CD4-positive, alpha-beta T cell treated with Interleukin-17A for 1 hour (primary cell): ENCODE measurements at places on chromosomes 1 and 21.

DNA sequence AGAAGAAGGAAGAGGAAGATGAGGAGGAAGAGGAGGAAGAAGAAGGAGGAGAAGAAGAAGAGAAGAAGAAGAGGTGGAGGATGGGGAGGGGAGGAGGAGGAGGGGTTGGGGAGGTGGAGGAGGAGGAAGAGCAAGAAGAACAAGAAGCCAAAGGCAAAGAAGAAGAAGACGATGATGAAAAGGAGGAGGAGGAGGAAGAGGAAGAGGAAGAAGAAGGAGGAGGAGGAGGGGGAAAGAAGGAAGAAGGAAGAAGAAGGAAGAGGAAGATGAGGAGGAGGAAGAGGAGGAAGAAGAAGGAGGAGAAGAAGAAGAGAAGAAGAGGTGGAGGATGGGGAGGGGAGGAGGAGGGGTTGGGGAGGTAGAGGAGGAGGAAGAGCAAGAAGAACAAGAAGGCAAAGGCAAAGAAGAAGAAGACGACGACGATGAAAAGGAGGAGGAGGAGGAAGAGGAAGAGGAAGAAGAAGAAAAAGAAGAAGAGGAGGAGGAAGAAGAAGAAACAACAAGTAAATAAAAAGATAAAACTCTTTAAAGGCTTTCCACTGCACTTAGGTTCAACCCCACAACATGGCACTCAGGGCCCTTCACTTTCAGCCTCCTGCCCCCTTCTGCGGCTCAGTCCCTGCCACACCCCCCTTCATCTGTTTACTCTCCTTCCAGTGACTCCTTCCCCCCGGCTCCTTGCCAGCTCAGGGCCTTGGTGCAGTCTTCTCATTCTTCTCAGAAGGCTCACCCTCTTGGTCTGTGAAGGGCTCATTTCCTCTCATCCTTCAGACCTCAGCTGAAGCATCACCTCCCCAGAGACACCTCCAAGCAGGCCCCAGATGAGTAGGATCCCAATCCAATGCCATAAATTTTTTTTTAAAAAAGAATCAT lies 114.0 kb downstream of the KCNN3 start:
- no peak for DNase-seq

GRCh38 chr1:97573553-97573952 lies 347.3 kb downstream of the DPYD start:
- DNase-seq = no peak

GRCh38 chr1:162976628-162977027 lies 92.5 kb upstream of the RGS4 start:
- no peak for DNase-seq

DNA sequence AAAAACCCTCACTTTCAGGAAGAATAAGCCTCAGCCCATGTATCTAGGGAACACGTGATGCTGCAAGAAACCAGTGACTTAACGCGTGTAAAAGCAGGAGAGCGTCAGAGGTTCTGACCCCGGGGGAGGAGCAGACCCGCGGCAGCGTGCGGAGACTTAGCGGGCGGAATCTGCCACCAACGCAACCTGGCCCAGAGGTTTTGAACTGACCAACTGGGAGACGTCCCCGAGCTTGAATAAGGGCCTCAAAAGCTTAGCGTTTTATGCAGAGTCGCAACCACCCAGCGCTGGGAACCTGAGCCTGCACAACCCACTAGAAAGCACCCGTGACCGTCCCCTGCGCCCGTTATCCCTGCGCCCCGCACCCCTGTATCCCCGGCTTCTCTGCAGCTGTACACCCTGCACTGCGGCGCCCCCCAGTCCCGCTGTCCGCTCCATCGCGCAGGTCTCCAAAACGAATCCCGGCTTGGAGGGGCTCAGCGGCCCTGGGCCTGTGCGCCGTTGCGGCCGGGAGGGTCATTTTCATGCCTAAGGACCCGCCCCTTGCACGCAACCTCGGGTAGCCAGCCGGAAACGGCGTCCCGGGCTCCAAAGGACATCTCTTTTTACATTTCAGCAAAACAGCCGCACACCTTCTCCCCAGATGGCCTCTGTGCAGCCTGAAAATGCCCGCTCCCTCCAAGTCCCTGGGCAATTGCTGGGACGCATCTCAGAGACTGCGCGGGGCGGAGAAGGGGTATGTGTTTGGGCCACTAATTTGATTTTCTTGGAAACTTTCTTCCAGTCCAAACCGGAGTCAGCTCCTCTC lies 29.4 kb upstream of the TRIM17 start:
- peak; percentile 41 for DNase-seq

DNA sequence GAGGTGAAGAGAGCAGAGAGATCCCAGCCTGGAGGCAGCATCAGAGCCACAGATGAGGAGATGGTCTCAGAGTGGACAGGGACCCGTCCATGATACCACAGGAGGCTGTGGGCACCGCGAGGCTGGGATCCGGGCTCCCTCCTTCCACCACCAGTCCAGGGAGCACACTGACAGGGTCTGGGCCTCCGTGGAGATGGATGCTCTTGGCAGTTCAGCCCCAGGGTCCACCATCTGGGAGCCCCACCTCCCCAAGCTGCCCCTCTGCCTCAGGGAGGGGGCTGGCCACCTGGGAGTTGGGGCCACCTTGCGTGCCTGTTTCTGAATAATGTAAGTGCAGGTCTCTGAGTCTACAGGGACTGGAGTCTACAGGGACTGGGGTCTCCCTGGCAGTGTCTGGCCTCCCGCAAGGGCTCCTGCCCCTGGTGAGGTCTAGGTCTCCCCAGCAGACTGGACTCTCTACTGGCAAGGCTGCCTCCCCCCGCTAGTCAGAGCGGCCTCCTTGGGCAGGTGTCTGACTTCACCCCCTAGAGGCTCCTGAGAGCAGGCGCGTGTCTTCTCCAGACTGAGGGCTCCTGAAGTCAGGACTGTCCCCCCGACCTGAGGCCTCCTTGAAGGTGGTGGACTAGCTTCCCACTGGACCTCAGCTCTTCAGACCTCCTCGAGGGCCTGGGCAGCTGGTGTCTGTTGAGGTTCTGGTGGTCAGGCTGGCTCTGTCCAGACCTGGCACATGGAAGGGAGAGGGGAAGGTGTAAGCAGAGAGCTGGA lies 218.5 kb downstream of the PTPRU start:
- DNase-seq = no peak

DNA sequence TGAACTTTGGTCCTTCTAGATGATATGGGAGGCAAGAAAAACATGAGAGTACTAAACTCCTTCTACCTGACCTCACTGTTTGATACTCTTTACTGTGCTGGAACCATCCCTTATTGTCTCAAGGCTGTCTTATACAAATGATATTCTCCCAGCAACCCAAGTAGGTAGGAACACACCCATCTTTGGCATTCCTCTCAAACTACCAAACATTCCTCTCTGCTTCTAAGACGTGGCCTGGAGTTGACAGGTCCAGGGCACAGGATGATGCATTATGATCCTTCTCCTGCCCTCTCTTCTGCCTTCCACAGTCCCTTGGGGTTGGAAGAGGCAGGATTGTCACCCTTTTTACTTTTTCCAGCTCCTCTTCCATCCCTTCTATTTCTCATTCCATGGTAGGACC lies 90.5 kb downstream of the SPATA17 start:
- no peak for DNase-seq

- DNase-seq = no peak
These were observed 28.9 kb upstream of the SERBP1 start for GRCh38 chr1:67459068-67459467.

DNA sequence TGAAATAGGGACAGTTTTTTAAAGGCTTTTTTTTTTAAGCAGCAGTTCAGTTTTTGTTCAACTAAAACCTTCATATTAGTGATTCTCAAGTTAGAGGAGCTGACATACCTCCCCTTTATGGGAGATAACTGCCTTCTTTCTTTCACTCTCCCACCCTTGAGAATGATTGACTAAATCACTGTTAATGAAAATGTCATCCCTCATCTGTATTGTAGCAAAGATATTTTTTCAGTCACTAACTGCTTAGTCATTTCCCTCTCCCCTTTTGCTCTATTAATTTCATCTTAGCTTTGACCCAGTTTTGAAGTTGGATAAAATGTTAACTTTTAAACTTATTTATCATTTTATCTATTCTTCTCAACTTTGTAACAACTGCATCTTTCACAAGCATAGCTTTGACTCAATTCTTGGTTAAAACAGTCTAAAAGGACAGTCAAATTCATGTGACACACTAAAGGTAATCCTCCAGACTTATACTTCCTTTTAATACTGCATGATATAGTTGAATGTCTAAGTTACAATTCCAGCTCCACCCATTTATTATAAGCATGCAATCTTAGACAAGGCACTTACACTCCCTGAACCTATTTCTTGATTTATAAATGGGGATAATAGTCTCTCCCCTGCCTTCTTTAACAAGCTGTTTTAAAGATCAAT lies 17.1 kb downstream of the CAPZA1 start:
- no peak for DNase-seq

- no peak for DNase-seq
These were observed 336.4 kb downstream of the CAMTA1 start for GRCh38 chr1:7121622-7121988.

- no peak for DNase-seq
These were observed 771 bp downstream of the RABGAP1L start for GRCh38 chr1:174160109-174160473.

DNA sequence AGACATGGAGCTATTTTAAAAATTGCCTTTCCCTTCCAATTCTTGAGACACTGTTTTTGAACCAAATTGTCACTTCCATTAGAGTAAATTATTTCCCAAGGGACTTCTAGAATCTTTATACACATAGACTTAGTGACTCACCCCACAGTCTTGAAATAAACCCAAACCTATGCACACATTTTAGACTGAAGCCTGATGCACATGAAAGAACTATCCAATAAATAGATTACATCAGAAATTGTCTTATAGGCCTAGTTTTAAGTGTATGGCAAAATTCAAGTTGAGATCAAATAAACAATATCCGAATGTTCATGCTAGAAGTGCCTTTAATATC lies 32.2 kb upstream of the ZNF326 start:
- DNase-seq = no peak

DNA sequence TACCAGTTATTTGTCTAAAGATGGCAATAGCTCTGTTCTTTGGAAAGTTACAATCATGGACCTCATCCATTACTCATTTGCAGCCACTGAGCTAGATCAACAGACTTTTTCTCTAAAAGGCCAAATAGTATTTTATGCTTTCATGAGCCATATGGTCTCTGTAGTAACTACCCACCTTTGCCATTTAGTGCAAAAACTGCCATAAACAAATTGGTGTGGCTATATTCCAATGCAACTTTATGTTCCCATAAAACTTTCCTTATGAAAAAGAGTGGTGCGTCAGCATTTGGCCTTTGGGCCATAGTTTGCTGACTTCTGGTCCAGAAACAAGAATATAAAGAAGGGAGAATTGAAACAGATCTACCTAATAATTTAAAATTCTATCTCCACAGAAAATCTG lies 20.1 kb upstream of the KCTD3 start:
- DNase-seq = no peak

DNA sequence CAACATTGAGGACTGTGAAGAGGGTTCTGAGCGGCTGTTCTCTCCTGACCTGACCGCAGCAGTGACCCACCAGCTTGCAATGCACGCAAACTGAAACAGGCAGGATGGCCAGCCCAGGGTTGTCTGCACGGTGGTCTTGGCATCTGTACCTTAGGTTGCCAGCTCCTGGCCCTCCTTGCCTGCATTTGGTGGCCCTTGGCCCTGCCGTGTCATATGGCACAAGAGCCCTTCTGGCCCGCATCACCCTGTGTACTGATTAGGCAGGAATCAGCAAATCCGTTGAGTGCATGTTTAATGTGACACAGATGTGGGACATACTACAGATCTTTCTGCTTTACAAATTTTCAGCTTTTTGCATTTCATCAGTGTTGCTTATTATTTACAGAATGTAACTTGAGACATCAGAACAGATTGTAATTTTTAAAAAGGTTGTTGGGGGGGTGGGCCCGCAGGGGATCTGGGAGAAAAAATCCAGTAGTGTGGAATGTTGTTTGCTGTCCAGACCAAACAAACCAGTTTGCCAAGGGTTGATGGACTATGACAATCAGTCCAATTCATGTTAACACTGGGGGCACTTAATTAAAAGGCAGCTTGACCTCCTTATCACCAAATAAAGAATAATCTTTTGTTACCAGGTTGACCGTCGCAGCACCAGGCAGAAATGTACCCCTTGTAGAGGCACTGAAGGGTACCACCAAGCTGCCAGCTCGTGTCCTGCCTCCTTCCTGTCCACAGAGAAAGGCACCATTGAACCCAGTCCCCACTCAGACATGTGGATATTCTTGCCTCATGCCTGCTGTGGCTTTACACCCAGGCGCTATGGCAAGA lies 132.6 kb downstream of the DHRS3 start:
- DNase-seq = no peak

- peak; percentile 71 for DNase-seq
These were observed 85.0 kb downstream of the NKAIN1 start for GRCh38 chr1:31154632-31155215.

DNA sequence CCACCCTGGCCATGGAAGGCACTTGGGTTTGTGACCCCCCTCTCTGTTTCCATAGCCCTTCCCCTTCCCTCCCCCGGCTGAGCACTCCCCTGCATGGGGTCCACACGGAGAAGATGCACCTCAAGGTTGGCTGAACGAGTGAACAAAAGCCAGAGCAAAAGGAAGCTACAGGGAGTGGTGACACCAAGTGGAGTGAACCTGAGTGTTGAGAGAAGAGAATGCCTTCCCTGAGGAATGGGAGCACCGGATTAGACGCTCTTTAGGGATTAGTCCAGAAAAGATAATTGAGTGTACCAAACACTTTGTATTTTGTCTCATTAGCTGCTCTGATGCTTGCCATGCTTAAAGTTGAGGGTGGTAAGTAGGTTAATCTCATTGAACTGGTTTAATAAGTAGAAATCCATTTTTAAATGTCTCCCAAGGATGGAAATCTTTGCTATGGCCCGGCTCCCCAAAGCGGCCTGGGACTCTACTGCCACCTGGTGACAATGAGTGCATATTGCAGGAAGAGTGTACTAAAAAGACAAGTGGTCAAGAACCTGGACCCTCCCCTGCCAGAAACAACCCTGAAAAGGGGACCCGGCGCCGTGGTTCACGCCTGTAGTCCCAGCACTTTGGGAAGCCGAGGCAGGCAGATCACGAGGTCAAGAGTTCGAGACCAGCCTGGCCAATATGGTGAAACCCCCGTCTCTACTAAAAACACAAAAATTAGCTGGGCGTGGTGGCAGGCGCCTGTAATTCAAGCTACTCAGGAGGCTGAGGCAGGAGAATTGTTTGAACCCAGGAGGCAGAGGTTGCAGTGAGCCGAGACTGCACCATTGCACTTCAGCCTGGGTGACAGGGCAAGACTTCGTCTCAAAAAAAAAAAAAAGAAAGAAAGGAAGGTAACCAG lies 150.6 kb upstream of the ZC3H12A start:
- peak; percentile 15 for DNase-seq

DNA sequence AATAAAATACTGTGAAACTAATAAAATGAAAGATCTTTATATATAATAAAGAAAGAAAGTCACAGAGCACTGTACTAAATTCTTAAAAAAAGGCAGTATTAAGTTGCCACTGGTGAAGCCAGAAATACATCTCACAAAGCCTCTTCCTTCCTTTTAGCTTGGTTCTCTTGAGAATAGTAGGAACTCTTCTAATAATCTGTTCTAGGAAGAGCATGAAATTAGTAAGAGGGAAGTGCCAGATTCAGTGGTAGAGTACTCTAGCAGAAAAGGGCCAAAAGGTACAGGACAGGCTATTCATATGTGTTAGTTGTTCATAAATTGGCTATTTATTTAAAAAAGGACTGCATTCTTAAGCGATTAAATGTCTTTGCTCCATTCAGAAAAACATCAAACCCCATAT lies 33.7 kb downstream of the CTTNBP2NL start:
- DNase-seq = no peak
